Left colon (tissue), 2 donors: ENCODE measurements at places on chromosomes 13 and 19. TPM values are rescaled to one million over a fixed set of nuclear protein-coding genes. Genes with fewer than 3 reads are reported as not detected.

DNA sequence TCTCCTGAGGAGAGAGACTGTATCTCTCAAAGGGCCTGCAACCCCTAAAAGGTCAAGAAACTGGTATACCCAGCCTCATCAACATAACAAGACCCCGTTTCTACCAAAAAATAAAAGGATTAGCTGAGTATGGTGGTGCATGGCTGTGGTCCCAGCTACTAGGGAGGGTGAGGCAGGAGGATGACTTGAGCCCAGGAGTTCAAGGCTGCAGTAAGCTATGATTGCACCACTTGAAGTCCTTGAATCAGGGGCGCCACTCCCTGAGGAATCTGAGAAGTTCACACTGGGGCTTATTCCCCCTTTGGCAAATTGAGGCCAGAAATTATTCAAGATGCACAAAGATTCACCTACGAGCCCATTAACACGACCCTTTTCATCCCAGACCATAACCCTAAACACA, 83.0 kb downstream of the TSHZ3 start:
- no peak for DNase-seq

DNA sequence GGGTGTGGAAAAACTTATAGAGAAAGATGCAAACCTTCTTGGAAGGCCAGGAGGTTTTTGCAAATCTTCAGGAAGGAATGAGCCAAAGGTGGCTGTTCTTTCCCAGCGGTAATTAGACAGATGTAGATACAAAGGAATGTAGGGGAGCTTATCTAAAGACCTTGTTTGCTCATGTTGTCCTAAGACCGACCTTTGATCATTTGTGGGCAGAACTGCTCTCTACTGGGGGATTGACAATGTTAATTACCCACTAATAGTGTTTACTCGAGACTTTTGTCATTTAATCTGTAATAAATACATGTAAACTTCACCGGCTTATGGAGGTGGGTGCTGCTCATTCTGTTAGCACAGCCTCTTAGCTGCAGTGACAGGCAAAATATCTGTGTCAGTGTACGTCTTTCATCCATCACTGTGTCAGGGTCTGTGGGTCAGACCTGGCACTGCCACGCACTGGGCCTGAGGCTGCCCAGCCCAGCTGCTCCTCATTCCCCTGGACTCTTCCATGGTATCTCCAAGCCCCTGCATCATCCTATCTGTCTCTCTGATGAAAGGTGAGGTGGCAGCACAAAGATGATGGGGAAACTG, 68.3 kb downstream of the ZNF431 start:
- DNase-seq = no peak

GRCh38 chr13:37690361-37690760, 91.8 kb upstream of the POSTN start:
- no peak for DNase-seq

Gene BCAM
- 21.7 TPM for total RNA-seq

DNA sequence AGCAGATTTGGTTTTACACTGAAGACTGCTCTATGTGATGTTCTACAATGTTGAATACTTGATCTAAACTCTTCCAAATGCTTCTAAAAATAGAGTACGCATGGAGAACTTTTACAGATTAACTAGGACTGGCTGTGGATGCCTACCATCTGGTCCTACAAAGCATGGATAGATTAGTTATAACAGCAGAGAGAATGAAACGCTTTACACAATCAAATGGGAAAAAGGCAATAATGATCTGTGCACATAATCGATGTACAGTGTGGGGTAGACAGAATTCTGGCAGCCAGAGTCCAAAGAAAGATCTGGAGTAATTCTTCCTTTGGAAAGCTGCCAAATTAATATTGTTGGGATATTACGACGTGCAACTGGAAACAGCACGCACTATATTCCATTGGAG, 1885.5 kb upstream of the PRR20A start:
- DNase-seq = no peak

Gene BST2
- 27.5 TPM for total RNA-seq

GRCh38 chr13:59363947-59364346, 799.8 kb downstream of the DIAPH3 start:
- no peak for DNase-seq

Gene STXBP2
- total RNA-seq = 186 TPM

Gene EIF3K
- total RNA-seq = 430 TPM

DNA sequence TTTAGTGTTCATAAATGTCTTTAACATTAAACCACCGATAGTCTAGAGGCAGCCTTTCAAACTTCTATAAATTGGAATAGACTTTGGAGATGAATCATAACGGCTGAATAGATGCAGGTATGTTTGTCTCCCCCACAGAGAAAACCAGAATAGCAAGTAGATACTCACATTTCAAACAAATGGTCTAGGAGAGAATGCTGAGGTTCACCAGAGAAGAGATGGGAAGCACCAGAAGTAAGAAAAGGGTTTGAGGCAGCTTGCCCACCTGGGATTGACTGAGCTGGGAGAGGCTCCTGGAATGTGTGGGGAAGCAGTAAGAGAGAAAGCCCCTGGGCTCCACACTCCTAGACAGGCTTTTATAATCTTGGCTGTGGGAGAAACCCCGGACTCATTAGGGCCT, 6.4 kb downstream of the IGFL3 start:
- DNase-seq = no peak

DNA sequence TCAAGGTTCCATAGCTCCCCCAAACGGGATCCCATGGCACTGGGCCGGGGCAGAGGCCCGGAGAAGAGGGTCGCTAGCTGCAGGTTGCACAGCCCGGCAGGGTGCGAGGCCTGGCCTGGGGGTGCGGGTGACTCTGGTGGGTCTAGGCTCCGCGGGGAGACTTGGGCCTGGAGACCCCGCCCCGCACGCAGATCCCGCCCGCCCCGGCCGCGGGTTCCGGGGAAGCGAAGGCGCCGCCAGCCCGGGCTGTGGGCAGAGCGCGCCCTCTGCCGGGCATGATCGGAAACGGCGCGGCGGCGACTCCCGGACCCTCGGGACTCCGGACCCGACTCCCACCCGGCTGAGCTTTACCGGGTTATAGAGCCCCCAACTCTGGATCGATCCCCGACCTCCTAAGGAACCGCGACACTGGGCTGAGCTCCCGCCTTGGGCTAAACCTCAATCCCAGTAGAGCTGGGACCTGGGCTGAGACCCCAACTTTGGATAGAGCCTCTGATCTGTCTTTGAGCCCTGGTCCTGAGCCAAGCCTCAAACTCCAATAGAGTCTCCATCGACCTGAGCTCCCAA, 3.1 kb upstream of the TNFAIP8L1 start:
- no peak for DNase-seq

- DNase-seq = no peak
Measured at GRCh38 chr13:30932481-30933353, at the start of gene TEX26. TSS of gene TEX26 (plus strand) at chr13:30932656. CDS start at chr13:30932716, 60 bp downstream.

- no peak for DNase-seq
Measured at GRCh38 chr19:45217193-45217956, 27.8 kb downstream of the EXOC3L2 start.

- DNase-seq = peak; percentile 41
Measured at GRCh38 chr19:16077984-16078758, 1.9 kb downstream of the TPM4 start.
